Activated T-cell treated with anti-CD3 and anti-CD28 coated beads for 4 hours (primary cell): ENCODE measurements at places on chromosomes 5 and 9.

- no peak for DNase-seq
These were observed 336.1 kb downstream of the GLIS3 start for GRCh38 chr9:3963643-3964369.

- no peak for DNase-seq
These were observed 113.6 kb downstream of the DPYSL3 start for GRCh38 chr5:147396070-147396823.

- DNase-seq: no peak
These were observed 1699.8 kb downstream of the EFNA5 start for GRCh38 chr5:105970919-105971318.

- DNase-seq: peak; percentile 21
These were observed 426 bp downstream of the FAM114A2 start for GRCh38 chr5:154038261-154038706.

DNA sequence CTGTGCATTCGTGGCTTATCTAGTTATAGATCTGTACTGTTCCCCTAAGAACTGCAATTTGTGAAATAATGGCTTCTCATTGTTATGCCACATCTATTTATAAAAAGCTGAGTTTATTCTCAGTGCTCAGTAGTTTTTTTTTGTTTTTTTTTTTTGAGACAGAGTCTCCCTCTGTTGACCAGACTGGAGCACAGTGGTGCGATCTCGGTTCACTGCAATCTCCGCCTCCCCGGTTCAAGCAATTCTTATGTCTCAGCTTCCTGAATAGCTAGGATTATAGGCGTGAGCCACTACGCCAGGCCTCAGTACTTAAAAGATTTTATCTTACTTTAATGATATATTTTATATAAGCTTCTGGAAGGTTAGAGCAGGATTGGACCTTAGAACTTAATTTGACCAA is 19.0 kb downstream of the SEC61B start:
- no peak for DNase-seq

- DNase-seq: no peak
These were observed 15.1 kb downstream of the HNRNPK start for GRCh38 chr9:83964973-83965349.

DNA sequence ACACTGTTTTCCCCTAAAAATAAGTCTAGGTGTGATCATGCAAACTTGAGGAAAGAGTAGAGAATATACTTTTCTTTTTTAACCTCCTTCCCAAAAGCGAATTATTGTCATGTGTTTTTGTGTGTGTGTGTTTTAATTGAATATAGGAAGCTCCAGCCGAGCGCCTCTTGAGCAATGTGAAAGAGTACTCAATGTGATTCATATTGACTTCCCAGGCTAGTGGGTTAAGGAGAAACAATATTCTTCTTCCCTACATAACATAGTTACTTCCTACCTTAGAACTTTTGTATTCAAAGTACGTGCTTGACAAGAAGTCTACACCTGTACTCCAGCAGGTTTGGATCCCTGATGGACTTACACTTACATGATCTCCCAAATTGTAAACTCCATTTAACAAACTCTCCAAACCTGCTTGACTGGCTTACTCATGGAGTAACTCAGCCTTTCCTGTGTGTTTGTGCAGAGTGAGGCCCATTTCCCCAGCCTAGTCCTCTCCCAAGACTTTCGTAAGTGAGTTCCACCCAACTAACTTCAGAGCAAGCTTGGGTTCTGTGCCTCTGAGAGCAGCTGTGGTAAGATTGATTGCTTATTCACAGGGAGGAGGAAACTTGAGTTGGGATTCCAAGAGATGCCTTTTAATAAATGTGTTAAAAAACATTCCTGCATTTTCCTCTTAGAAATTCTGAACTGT is 9.3 kb downstream of the SLC28A3 start:
- no peak for DNase-seq

GRCh38 chr5:64685866-64686265 is 4.4 kb upstream of the SHISAL2B start:
- no peak for DNase-seq

GRCh38 chr5:152568016-152568415 is 162.9 kb upstream of the NMUR2 start:
- DNase-seq: no peak

DNA sequence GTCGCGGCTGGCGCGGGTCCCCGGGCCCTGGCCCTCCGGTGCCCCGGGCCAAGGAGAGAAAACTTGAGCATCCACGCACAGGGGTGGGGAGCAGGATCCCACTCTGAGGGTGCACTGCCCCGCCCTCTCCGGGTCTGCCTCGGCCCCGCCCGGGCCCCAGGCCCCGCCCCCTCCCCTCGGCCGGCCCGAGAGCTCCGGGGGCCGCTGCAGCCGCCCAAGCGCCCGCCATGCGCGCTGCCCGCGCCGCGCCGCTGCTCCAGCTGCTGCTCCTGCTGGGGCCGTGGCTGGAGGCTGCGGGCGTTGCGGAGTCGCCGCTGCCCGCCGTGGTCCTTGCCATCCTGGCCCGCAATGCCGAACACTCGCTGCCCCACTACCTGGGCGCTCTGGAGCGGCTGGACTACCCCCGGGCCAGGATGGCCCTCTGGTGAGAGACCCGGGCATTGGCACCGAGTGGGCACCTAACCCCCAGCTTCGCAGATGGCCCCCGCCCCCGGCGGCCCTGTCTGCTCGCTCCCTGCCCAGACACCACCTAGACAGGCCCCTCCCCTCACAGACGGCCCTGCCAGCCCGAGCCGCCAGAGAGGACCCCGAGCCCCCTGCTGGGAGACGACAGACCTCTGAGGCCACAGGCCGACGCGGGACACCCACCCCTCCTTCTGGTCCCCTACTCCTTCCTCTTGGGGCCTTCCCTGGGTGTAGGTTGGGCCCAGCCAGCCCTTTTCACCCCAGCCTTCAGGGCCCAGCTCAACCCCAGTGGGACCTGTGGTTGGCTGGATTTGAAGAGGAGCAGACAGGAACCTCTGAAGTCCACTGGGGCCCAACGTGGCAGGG is at the start of gene CERCAM:
Gene CERCAM, plus strand, starts transcription at position 207 of the 831 bp plus-strand sequence. Its CDS starts 21 bp downstream, at position 228.
- peak; percentile 20 for DNase-seq

- DNase-seq: no peak
These were observed 99.7 kb upstream of the MAN2A1 start for GRCh38 chr5:109589986-109590385.

- DNase-seq: no peak
These were observed 64.9 kb upstream of the OSMR start for GRCh38 chr5:38780945-38781344.

- DNase-seq: no peak
These were observed 172.8 kb downstream of the CARTPT start for GRCh38 chr5:71891856-71892255.

GRCh38 chr5:172336264-172336663 is 52.7 kb upstream of the UBTD2 start:
- DNase-seq: no peak

- DNase-seq: peak; percentile 35
These were observed 151.4 kb downstream of the HSD17B3 start for GRCh38 chr9:96150324-96151227.

DNA sequence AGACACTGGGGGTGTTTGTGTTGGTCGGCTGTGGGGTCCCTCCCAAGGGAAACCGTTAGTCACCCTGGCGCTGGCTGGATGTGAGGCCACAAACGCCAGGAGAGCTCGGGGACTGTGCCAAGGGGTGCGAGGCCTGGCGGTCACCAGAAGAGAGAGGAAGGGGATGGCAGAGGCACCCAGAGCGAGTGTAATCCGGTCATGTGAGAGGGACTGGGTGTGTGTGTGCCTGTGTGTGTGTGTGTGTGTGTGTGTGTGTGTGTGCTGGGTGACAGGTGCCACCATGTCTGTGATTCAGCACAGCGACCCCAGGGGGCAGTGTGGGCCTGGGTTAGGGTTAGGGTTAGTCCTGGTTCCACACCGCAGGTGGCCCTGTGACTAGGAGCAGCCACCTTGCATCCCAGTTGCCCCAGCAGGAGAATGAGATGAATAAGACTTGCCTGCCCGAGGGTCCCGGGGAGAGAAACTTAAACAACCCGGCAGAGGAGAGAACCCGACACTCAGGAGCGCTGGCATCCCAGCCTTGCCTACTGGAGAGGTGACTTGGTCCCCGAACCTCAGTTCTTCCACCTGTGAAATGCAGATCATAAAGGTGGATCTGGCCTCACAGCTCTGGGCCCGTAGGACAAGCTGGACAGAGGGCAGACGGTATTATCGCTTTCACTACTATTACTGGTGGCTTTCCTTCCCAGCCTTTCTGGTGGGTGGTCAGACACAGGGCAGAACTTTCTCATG is 1.4 kb upstream of the ADAMTSL2 start:
- DNase-seq: peak; percentile 67

GRCh38 chr5:11064763-11065450 is 303.9 kb upstream of the DAP start:
- no peak for DNase-seq

- no peak for DNase-seq
These were observed 37.7 kb upstream of the PCSK5 start for GRCh38 chr9:75852746-75853145.

DNA sequence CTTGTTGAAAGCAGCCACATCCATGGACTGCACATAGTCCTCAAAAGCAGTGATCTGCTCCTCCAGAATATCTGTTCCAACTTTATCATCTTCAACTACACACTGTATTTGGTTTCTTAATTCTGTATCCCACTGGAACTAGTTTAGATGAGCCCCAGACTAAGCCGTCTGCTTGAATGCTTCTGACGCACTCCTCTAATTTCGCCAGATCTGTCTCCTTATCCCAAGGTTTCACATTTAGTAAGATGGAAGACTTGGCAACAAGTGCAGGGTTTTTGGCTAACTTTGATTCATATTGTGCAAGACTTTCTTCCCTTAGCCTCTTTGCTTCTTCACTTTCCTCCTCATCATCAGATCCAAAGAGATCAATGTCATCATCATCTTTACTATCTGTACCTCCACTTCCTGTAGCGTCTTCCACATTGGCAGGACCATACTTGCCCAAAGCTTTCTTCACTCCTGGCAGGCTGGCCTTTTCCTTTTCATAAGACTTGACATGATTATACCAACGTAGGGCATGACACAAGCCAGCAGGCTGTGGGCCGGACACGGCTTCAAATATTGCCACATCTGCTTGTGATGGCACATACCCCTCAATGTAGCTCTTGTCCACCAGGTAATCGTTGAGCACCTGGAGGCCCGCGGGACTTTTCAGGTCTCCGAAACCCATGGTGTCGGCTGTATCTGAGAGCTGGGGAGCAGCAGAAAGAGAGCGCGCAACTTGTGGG is 56.2 kb upstream of the PIK3R1 start:
- no peak for DNase-seq

DNA sequence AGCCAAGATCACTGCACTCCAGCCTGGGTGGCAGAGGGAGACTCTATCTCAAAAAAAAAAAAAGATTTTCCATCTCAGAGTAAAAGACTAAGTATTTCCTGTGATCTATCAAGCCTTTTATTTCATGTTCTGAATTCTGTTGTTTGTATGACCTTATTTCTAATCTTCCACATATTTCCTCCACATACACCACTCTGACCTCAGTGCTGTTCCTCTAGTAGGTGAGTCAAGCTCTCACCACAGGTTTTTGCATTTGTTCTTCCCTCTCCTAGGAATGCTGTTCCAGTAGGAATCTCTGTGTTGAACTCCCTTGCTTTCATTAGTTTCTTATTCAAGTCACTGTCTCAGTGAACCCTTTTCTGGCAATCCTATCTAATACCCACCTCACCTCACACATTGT is 68.1 kb downstream of the INVS start:
- DNase-seq: no peak

DNA sequence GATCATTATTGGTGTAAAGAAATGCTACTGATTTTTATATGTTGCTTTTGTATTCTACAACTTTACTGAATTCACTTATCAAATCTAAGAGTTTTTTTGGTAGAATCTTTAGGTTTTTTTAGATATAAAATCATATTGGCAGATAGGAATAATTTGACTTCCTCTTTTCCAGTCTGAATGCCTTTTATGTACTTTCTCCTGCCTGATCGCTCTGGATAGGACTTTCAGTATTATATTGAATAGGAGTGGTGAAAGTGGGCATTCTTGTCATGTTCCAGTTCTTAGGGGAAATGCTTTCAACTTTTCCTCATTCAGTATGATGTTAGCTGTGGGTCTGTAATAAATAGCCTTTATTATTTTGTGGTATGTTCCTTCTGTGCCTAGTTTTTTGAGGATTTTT is 8.3 kb downstream of the AHRR start:
- DNase-seq: no peak

- no peak for DNase-seq
These were observed 14.7 kb upstream of the ADRB2 start for GRCh38 chr5:148811756-148812155.

DNA sequence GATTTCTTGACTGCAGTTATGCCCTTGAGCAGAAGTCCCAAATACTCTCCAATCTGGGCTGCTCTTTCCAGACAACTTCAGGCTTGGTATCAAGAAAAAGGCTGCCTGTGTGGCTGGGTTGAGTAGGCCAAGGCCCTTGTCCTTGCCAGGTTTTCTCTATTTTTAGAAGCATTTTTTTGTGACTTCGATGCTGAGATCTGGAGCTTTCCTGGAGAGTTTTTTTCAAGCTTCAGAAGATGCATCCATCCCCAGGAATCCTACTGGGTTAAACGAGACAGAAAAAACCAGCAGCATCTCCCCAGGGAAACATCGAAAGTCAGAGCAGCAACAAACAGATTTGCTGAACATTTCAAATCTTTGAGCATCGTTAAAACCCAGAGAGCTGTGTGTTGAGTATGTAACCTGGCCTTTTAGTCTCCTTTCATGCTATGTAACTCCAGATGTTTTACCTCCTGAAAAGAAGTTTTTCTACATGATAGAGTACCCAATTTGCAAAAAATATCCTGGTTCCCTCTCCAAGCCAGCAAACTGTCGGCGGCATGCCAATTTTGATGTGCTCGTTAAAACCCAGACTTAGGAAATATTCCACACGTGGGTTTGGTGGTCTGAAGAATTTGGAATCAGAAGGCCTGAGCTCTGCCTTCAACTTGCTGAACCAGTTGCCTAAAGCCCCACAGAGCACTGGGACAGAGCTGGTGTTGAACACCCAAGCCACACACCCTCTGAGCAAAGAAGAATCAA is 98.1 kb upstream of the ALDH1B1 start:
- DNase-seq: no peak

DNA sequence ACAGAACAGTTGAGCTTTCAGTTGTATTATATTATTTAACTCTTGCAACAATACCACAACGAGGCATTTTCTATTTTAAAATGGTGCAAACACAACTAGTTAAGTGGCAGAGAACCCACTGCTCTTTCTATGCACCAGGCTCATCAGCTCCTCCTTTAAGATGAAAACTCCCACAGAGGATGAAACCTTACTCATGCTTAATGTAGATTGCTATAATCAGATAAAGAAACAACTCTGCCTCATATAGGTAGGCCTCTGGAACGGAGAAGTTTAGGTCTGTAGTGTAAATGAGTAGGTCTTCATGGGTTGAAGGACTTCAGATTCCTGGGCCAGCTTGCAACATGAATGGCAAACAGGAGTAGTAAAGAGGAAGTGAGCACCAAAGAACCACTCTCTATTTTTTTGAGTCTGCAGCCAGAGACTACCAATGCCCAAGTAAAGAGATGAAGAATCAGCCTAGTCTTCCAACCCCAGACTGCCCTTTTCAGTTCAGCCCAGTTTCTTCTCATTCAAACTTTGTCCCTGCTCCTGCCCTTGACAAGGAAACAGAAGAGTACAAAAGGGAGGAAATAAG is 33.9 kb downstream of the HACD4 start:
- no peak for DNase-seq

DNA sequence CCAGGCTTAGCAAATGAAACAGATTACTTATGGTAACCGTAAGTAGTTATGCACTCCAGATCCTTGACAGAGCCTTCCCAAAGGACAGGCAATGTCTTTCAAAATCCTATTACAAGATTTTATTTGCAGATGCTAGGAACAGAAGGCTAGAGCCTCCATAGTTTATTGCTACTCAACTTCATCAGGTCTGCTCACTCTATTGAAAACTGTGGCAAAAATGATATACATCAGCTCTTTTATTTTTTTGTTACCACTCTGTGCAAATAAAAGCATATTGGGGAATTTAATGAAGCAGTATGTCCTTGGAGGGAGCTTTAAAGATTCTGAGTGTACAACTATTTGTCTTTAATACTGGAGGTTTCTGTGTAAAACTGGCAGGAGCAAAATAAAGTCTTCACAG is 46.5 kb downstream of the SLC44A1 start:
- DNase-seq: no peak
